ENCODE measurements at places on chromosomes 2 and 18.

DNA sequence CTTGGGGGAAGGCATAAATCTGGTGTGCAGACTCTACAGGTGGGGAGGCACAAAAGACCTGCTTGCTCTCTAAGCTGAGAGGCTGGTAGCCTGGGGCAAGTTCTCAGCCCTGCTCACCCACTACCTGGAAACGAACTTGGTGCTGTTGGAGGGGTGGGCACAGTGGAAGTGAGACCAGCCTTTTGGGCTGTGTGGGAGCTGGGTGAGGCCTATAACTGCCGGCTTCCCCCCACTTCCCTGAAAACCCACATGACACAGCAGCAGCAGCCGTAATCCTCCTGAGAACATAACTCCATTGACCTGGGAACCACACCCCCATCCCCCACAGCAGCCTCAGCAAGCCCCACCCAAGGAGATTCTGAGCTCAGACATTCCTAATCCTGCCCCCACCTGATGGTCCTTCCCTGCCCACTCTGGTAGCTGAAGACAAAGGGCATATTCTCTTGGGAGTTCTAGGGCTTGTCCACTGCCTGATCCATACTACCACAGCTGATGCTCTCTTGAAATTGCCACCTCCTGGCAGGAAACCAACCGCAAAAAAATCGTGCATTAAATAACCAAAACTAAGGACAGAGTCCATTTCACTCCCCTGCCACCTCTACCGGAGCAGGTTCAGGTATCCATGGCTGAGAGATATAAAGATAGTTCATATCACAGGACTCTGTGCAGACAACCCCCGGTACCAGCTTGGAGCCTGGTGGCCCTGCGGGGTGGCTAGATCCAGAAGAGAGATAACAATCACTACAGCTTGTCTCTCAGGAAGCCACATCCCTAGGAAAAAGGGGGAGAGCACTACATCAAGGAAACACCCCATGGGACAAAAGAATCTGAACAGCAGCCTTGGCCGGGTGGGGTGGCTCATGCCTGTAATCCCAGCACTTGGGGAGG, 178.1 kb downstream of the NDUFA10 start:
- no peak for DNase-seq

GRCh38 chr18:24168496-24168895, 29.6 kb downstream of the CABYR start:
- DNase-seq = no peak

DNA sequence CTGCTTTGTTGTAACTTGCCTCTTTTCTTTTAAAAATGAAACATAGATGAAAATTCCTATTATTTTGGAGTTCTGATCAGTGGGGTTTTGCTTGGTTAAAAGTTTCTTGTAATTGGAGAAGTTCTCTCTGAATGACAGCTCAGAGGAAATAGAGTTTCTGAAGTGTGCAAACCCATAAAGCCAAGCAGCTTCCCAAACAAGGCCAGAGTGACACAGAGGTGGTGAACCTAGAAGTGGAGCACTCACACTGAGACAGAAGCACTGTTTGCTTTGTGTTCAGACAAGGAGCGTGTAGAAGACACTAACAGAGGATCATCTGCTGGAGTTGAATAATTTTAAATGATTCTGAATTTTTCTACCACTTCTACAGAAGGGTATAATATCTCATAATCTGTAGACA, 49.2 kb downstream of the FBXO48 start:
- no peak for DNase-seq

DNA sequence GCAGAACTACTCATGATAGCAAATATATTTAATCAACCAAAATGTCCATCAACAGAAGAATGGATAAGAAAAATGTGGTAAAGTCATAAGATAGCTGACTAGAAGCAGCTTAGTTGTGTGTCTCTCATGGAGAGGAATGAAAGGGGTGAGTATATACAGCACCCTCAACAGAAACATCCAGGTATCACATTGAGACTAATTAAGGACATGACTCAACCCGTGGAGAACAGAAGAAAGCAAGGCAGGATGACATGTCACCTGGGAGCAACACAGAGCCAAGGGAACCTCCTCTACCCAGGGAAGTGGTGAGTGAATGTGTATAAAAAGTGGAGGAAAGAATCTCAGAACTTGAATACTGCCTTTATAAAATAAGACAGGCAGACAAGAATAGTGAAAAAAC, 1695.0 kb upstream of the CELF4 start:
- no peak for DNase-seq

DNA sequence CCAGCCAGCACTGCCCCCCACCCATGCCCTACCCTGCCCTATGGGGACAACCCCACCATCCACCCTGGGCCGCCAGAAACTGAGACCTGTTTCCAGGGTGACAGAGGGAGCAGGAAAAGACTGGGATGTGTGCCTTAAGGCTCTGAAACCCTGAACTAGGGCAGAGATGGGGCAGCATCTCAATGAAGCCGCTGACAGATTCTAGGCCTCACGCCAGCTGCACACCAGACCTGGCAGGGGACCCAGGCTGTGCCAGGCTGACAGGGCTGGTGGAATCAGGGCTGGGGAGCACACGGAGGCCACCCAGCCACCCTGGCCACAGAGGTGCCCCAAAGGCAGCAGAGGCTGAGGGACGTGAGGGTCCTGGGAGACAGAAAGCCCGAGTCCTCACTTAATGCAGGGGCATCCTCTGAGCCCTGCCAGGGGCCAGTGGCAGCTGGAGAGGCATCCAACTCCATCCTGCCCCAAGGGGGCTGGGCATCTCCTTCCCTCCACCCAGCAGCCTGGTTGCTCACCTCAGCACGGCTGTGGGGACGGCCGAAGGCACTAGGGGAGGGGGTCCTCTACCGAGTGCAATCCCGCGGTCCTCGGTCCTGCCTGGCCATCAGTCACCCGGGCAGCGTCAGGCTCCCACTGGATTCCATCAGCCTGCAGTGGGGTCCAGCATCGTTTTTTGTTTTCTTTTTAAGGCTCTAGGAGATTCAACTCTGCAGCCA, 169.2 kb downstream of the ZFP36L2 start:
- DNase-seq = no peak

DNA sequence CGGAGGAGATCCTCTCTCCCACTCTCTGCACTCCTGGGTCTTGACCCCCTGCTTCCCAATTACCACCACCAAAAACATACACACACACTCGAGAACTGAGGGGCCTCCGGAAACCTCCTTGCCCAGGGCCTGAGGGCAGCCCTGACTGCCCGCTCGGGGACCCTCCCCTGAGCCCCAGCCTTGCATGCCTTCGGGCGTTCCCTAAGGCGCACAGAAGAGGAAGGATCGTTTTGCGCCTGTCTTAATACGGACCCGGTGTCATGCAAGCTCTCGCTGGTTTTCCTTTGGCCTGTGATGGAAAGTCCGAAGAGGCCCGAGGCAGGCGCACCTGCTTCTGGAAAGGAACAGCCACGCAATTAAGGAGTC, 19.8 kb downstream of the POU3F3 start:
- DNase-seq = no peak

DNA sequence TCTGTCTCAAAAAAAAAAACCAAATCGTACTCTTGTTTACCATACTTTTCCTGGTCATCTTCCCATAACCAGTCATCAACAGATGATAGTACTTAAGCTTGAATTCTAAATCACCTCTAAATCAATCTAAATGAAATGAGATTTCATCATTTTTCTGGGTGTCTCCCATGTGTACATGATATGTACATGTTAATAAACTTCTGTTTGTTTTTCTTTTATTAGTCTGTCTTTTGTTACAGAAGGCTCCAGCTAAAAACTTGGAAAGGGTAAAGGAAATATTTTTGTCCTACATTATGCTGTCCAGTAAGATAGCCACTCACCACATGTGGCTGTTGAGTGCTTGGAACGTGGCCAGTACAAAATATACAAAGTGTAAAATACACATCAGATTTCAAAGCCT, 78.7 kb upstream of the MSH6 start:
- DNase-seq = no peak

DNA sequence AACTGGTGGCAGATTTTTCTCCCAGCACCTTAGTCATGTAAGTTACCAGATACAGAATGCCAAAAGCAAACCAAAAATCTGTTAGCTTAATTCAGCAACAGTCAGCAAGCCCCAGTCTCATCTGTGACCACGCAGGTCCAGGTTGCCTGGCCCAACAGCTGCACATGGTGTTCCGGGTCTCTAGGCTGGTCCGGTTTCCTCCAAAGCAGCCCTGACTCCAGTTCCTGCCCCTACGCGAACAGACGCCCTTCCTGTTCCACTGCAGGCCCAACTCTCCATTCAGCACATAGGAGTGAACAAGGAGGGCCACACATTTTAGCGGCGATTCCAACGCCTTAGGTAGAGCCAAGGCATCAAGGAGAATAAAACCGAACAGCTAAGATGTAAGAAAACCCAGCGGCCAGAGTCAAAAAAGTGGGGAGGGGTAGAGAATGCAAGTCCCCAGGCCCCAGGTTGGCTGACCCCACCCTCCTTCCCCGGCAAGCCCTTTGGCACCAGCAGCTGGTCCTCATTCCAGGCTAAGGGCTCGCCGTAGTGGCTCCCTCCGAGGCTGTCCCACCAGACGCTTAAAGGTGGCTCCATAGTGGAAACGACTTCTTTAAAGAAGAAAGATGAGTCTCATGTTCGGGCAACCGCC, 1.5 kb downstream of the STK25 start:
- DNase-seq = no peak

- no peak for DNase-seq
Measured at GRCh38 chr18:78069784-78070664, 820.4 kb downstream of the GALR1 start.

DNA sequence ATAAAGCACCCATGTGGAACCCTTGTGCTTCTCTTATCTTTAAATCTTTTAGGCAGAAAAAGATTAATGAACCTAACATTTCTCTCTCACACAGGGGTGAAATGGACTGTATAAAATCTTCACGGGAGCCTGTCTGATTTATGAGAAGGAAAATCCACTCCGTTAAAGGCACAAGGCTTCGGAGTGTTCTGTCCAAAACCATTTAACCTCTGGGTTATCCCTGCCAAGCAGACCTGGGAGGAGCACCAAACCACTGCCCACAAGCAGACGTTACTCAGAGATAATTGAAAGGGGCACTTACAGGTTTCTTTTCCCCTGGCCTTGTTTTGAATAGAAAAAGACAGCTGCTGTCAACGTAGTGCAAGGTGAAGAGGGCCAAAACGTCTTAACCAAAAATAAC, 184.4 kb upstream of the DOK6 start:
- DNase-seq = no peak

DNA sequence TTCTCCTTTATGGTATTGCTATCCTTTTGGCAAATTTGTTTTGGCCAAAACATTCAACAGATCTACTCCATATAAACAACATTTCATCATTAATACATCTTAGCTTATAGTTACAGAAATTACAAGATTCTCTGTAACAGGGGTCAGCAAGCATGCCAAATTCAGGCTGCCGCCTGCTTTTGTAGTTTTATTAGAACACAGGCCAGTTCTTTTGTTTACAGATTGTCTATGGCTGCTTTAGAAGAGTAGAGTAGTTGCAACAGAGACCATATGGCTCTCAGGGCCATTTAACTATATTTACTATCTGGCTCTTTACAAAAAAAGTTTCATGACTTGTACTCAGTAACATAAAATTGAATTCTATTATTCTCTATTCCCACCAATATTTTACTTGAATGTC, 53.9 kb downstream of the LNPK start:
- no peak for DNase-seq

DNA sequence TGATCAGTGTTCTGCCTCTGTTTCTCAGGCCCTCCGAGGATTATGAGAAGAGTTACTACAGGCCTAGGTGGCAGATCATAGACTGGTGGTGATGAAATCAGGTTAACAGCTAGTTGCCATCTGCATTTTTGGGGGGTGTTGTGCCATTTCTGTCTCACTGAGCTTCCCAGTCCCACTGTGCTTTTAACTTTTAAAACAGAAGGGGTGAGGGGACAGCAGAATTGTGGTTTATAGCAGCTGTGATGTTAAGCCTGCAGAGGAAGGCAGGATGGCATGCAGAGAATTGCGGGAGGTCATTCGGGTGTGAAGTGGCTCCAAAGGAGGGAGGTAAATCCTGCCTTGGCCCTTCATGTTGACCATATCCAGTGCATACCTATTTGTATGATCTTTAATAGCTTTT, 5.0 kb downstream of the CAB39 start:
- no peak for DNase-seq

DNA sequence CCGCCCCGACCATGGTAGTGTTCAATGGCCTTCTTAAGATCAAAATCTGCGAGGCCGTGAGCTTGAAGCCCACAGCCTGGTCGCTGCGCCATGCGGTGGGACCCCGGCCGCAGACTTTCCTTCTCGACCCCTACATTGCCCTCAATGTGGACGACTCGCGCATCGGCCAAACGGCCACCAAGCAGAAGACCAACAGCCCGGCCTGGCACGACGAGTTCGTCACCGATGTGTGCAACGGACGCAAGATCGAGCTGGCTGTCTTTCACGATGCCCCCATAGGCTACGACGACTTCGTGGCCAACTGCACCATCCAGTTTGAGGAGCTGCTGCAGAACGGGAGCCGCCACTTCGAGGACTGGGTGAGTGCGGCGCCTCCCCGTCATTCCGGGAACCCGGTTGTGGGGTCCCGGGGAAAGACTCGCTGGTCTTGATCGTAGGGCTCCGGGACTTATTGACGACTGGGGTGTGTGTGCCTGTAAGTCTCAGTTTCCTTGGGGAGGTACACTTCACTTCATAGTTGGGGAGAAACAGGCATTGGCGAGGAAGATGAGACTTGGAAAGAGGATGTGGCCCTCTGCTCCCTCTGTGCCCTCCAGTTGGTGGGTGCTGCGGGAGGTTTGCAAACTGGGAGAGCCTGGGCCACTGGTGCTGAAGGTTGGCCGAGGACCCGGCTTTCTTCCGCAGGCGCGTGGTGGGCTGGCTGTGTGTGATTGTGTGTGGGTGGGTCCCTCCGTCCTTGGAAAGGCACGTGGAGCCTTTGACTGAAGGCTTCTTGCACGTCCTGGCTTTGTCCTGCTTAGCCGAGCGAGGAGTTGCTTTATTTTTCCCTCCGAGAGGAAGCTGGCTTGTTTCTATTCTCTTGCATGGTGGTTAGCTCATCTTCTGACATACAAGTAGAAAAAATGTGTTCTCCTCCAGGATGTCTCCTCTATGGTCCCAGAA, 886 bp downstream of the PRKCE start:
- no peak for DNase-seq

DNA sequence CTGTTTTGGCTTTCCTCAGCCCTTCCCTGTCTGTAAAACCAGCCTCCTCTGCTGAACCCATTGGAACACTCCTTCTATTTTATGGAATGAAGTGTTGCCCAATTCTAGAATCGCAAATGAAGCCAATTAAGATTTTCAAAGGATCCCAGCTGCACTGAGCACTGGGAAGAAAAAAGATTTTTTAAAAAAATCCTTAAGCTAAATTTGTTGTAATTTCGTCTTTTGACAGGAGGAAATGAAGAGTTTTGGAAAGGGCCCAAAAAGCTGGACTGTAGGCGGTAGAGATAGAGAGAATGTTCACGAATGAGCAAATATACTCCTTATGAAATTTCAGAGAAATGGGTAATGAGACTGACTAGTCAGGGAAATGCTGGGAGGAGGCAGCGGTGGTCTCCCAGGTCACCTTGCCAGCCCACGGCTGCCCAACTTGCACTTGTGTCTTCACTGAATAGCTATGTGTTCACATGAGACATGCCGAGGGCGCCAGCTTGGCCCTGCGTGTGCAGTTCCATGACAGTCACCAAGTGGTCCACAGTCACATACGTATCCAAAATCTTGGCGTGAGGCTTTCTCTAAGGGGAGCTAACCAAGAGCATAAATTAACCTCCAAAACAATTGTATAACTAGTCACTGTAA, 69.9 kb downstream of the SGPP2 start:
- DNase-seq = no peak

All from activated T-helper 1 cell treated with Interleukin-2 at 50 U/mL for 16 hours (primary cell).